ENCODE measurements at places on chromosomes 1 and 21.

DNA sequence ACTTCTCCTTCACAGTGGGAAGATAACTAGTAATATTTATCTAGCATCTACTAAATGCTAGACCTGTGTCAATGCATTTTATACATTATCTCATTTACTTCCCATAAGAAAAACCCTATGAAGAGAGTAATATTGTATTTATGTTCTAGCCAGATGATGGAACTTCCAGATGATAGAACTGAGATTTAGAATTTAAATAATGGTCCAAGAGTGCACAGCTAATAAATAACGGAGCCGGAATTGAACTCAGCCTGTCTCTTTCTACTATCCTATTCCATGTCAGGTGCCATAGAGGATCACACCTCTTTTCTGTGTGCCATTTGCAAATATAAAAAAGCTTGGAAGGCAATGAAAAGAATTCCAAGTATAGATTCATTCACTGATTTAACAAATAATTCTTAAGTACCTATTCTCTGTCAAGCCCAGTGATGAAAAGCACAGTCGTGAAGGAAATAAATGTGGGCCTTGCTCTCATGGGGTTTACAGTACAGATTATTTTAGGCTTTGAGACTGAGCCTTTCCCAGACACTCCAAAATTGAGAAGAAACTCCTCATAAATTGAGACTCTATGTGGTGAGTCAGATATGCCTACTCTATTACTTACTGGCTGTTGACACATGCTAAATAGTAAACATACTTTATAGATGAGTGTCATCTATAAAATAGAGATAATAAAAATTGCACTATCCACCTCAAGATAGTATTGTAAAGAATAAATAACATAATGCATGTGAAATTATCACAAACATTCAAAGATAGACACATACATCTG lies 378.0 kb upstream of the PRMT6 start:
- no peak for DNase-seq

DNA sequence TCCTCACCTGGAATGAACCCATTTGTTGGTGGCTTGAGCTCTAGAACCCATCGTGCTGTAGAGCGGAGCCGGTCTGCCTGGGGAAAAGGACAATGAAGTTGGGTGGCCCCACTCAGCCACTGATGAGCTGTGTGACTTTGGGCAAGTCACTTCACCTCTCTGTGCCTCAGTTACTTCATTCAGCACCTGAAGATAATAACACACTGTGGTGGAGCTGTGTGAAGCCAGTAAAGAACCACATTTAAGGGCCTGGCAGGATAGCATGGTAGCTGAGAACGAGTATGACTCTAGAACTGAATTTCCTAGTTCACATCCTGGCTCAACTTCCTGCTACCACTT lies 37.1 kb downstream of the EPHB2 start:
- DNase-seq: no peak

- DNase-seq: no peak
Observed at GRCh38 chr1:111719674-111720132, 19.5 kb downstream of the INKA2 start.

GRCh38 chr1:113129529-113130185 lies 56.7 kb downstream of the LRIG2 start:
- DNase-seq: no peak

DNA sequence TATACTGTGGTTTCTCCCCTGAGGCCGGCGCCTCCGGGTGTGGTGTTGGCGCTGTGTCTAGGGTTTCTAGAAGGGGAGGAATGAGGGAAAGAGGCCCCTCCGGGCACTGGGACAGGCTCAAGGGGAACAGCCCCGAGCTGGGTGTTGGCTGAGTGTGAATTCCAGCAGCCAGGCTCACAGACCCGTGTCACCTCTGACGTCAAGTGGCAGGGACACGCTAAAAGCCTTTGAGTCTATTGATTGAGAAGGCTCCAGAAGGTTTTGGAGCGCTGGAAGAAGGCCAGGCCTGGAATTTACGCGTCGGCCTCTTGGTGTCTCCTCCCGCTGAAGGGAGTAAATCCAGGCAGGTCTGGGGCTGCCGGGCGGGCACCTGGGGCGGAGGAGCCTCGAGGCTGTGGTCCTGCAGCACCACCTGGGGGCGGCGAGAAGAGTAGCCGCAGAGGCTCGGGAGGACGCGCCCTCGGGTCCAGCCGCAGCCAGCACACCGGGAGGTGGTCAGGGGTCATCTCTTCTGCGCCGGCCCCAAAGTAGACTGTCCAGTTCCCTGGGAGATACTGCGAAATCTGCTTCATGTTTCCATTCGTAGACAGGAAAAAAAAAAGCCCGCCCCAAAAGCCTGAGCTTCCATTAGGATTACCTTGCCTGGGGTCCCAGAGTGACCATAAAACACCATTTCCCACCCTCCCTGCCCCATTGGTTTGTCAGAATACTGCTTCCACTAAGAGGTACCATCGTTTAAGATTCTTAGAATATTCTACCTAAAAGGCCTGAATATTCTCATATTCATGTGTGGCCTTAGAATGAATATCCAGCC lies 61.7 kb downstream of the TLR5 start:
- DNase-seq: peak; percentile 20

Data from T-helper 22 cell (primary cell).